Effector memory CD4-positive, alpha-beta T cell (primary cell): ENCODE measurements at places on chromosomes 2 and 18.

GRCh38 chr2:95158891-95159619 lies 593 bp downstream of the ZNF514 start:
- H3K4me3 ChIP-seq: peak overlapping the region; percentile 79
- H3K4me1 ChIP-seq: peaks cover 7% of the 10 kb centered on the region
- H3K36me3 ChIP-seq: peaks cover 8% of the 10 kb centered on the region
- peak overlapping the region; percentile 63 for H3K27ac ChIP-seq
- no peaks in the 10 kb centered on the region for H3K27me3 ChIP-seq
- no peak for DNase-seq

DNA sequence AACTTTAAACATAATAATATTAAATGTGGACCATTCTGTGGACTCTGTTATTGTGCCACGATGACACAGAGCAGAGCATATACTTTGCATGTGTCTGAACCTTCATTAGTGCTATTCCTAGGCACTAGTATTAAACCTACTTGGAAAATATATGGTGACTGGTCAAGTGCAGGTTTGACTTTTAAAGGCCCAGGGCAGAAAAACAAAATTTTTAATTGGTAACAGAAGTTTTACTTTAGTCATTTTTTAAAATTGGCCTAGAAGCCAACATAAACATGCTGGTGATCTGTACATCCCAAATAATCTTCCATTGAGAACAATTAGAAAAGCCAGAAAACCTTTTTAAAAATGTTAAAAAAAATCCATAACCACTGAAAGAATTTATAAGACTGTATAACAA lies 16.6 kb downstream of the LDAH start:
- no peaks in the 10 kb centered on the region for H3K27me3 ChIP-seq
- H3K4me3 ChIP-seq: no peak overlapping the region
- H3K27ac ChIP-seq: no peak overlapping the region
- no peaks in the 10 kb centered on the region for H3K36me3 ChIP-seq

DNA sequence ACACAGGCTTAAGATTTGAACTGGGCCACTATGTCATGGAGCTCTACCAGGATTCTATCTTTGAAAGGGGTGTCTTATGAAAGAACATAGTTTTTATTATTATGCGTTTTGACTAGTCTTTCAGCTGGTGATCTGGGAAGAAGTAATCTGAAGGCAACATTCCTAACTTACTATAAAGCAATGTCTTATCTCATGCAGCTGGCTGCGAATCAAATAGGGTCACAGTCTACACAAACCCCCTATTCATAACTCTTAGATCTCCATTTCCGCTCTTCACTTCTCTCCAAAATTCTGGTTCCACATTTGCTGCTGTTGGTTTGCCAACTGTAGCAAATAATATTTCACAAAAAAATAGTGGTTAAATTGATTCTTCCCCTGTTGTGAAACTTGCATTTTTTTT lies 813.3 kb downstream of the CNTNAP5 start:
- no peaks in the 10 kb centered on the region for H3K36me3 ChIP-seq
- no peaks in the 10 kb centered on the region for H3K4me1 ChIP-seq
- no peak overlapping the region for H3K27ac ChIP-seq
- DNase-seq: no peak
- no peaks in the 10 kb centered on the region for H3K27me3 ChIP-seq
- H3K4me3 ChIP-seq: no peak overlapping the region

DNA sequence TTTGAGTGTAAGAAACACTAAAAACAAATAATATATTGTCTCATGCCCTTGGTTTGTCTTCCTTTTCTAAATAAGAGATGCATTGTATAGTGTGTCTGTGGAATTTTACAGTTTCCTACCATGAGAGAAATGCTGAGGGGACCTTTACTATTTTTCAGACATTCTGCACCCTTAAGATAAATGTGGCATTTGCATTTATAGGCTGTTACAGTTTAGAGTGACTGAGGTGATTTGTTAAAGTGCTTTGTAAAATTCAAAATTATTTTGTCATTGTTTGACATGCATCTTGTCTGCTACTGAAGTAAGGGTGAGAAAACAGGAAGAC lies 78.9 kb upstream of the ZSWIM2 start:
- no peaks in the 10 kb centered on the region for H3K4me1 ChIP-seq
- no peak for DNase-seq
- no peaks in the 10 kb centered on the region for H3K36me3 ChIP-seq

DNA sequence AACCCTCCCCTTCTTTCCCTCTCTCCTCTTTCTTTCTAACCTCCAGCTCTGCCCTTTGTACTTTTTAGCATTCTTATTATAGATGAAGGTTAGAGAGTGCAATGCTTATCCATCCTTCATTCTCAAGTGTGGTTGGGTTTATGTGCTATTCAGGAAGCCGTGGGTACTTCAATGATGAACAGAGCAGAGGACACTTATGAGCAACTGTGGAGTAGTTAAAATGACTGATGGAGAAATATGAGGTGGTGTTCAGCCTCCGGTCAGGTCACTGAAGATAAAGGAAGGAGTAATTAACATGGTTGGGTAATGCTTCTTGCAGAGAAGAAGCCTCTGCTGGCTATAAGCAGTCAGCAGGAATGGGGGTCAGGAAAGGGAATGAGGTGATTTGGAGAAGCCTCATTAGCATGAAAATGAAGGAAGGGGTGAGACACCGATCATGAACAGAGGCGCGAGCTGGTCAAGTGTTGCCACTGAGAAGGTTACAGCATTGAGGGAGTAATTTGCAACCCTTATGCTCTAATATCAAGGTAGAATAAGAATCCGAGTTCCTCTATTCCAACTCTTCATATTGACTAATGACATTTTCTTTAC lies 174.7 kb downstream of the LPIN1 start:
- H3K27ac ChIP-seq: no peak overlapping the region
- no peaks in the 10 kb centered on the region for H3K4me1 ChIP-seq
- no peaks in the 10 kb centered on the region for H3K36me3 ChIP-seq
- no peak for DNase-seq
